Neuronal stem cell (in vitro differentiated cells): ENCODE measurements at places on chromosomes 1 and 21.

GRCh38 chr1:172669011-172669410 lies 10.1 kb downstream of the FASLG start:
- no peak for DNase-seq
- no peaks in the 10 kb centered on the region for H3K27me3 ChIP-seq
- no peak overlapping the region for H3K27ac ChIP-seq
- no peaks in the 10 kb centered on the region for H3K4me1 ChIP-seq
- H3K4me3 ChIP-seq: no peak overlapping the region
- H3K36me3 ChIP-seq: no peaks in the 10 kb centered on the region

DNA sequence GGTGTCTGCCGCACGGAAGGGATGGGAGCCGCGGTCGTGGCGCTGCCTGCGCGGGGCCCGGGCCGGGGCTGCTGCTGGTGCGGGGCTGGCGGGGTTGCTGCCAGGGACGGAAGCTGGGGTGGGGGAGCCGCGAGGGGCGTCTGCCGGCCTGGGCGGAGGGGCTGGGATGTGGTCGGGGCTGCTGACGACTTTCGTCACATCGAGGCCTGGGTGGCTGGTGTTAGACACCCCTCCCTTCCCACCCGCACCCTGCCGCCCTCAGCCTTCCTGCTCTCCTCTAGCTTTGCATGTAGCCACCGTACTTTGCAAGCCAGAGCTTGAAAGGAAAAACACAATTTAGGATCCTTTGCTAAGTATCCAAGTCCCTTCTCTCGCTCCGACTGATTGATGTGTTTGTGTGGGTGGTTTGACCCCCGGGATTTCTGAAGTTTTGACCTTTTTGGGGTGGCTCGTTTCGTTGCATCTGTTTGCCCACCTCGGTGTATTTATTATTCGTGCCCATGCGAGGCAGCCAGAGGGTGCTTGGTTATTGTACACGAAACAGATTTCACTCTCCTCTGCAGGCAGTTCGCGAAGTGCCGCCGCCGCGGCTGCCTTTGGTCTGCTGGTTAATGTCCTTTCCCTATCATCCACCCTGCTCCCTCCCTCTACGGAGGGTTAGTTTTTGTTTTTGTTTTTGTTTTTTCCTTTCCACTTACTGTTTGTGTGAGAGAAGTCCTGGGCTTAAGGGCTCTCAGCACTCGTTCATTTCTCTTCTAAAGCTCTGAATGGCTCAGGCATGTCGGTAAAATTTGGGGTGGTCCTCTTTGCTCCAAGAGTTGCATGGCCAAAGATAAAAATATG lies 868 bp downstream of the C1orf21 start:
- peaks cover 10% of the 10 kb centered on the region for H3K4me1 ChIP-seq
- DNase-seq: no peak
- no peaks in the 10 kb centered on the region for H3K27me3 ChIP-seq
- H3K4me3 ChIP-seq: peak overlapping the region; percentile 85
- no peaks in the 10 kb centered on the region for H3K36me3 ChIP-seq

DNA sequence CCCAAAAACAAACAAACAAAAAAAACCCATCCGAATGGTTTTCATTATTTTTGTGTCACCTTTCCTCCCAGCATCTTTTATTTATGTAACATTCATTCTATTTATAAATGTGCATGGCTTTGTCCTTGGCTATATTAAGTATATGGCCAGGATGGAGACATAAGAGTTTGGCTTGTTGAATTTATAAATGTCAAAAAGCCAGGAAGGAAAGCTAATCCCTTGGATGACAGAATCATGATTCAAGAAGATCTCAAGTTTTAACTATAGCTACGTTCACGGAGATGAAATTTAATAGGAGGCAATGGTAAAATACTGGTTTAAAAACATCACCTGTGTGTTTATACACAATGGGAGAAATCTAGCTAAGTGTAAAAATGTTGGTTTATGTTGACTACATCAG lies 5.0 kb downstream of the CEP170 start:
- no peak overlapping the region for H3K27ac ChIP-seq
- no peaks in the 10 kb centered on the region for H3K27me3 ChIP-seq
- peaks cover 2% of the 10 kb centered on the region for H3K4me1 ChIP-seq
- no peaks in the 10 kb centered on the region for H3K36me3 ChIP-seq
- no peak for DNase-seq

GRCh38 chr21:35510957-35511695 lies 462.0 kb upstream of the RUNX1 start:
- no peaks in the 10 kb centered on the region for H3K4me1 ChIP-seq
- no peak overlapping the region for H3K27ac ChIP-seq
- DNase-seq: no peak
- H3K4me3 ChIP-seq: no peak overlapping the region
- no peaks in the 10 kb centered on the region for H3K27me3 ChIP-seq
